ENCODE measurements at places on chromosomes 3 and 15.

DNA sequence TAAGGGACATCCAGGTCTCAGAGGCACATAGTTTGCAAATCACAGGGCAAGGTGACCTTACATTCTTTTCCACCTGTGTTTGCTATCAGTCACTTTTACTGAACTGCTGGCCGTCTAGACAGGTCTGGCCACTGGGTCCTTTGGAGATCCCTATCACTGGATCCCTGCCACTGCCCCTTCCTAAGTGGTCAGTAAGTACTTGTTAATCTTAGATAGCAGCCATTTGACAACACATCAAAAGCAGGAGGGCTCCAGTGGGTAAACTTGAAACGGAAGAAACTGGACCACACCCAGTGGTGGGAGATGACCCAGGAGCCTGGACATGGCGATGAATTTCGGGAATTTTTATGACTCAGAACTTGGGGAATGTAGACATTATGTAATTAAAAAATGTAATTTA, 28.9 kb upstream of the RASGRP1 start:
- no peak for DNase-seq

GRCh38 chr3:51337666-51338065, 47.4 kb upstream of the MANF start:
- DNase-seq, result no peak

DNA sequence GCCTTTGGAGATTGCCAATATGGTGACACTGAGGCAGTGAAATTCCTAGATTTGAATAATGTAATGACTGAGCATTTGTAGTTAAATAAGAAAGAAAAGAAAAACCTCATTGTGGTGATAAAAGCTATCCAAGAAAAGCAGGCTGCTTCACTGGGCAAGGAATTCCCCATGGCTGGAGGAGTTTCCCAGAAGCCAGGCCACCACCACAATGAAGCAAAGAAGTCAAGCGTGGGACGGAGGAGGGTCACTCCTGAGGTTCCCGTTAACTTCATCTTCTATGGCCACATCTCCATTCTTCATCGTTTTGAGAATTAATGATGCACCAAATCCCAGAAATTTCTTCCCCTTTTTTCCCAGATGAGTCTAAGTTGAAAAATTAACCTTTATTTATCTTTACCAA, 185.8 kb upstream of the BCL6 start:
- DNase-seq, result no peak

- DNase-seq, result no peak
Measured at GRCh38 chr15:95922431-95922830, 408.1 kb upstream of the NR2F2 start.

- no peak for DNase-seq
Measured at GRCh38 chr3:132354916-132355702, 37.9 kb downstream of the ACP3 start.

GRCh38 chr15:34716111-34716510, 38.7 kb downstream of the GJD2 start:
- DNase-seq, result no peak

DNA sequence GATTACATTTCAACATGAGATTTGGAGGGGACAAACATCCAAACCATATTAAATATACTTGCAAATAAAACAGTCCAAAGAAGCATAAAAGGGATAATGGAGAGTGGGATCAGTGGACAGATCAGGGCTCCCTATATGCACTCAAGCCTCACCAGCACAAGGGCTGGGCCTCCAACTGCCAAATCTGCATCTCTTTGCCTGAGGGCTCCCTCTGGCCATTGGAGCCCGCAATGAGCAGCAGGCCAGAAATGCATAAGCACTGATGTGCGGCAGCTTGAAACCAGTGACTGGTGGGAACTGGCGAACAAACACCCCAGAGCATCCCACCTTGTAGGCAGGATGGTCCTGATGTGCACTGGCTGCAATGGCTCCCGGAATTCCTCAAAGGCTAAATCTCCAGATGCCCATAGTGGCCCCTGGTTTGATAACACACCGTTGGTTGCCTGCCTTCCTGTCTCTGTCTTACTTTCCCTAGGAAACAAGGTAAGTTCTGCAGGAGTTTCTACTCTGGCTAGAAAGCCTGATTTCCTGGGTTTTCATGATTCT, 55.9 kb upstream of the POMGNT2 start:
- DNase-seq, result no peak

GRCh38 chr3:120153294-120153693, 59.0 kb upstream of the GSK3B start:
- no peak for DNase-seq

- no peak for DNase-seq
Measured at GRCh38 chr3:173501931-173502489, 104.5 kb downstream of the NLGN1 start.

DNA sequence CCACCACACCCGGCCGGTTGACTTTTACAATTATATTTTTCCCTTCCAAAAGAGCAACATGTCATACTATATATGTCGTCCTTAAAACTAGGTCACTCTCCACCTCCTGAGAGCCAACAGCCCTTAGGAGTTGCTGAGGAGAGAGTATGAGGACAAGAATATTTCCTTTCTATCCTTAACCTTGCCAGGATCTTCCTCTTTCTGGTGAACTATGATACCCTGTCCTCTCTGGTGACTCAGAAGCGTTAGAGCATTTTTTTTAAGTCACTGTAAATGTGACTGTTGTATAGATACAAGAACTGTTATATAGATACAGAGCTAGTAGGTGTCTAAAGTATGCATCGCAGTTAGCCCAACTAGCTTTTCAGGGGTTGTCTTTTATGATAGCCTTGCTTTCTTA, 33.7 kb upstream of the MTHFS start:
- DNase-seq, result no peak

DNA sequence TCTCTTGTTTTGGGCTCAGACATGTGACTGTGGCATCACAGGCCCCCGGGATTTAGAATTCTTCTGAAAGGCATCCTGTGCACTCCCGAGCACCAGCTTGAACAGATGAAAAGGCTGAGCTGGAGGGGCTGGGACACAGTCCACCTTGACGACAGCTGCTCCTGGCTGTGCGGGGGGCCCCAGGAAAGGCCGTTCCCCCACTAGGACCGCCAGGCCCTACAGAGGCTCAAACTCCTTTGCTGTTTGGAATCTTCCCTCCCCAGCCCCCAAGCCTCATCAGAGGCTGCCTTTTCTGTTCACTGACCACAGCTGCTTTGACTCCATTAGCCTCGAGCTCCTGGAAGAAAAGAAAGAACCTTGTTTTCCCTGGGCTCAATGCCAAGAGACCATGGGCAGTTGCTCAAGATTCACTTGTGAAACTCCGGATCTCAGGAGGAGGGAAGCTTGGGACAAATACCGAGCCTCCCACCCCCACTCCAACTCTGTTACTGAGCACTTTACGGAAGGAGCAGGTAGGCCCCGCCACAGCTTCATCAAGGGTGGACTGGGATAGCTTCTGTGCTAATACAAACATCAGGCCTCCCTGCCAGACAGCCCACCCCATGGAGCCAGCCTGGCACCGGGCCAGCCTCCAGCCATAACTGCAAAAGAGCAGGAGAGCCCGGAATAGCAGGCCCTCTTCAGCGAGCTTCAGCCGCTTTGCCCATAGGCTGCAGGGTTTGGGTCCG, 15.7 kb downstream of the CIDEC start:
- no peak for DNase-seq

- DNase-seq, result no peak
Measured at GRCh38 chr3:81760215-81760614, 1.2 kb downstream of the GBE1 start.

- DNase-seq, result no peak
Measured at GRCh38 chr3:177657243-177657642, 460.0 kb upstream of the TBL1XR1 start.

GRCh38 chr15:72809329-72809728, 25.8 kb upstream of the ADPGK start:
- no peak for DNase-seq

- no peak for DNase-seq
Measured at GRCh38 chr15:87671289-87671688, 585.2 kb downstream of the NTRK3 start.

GRCh38 chr3:24476871-24477656, 17.6 kb downstream of the THRB start:
- no peak for DNase-seq

DNA sequence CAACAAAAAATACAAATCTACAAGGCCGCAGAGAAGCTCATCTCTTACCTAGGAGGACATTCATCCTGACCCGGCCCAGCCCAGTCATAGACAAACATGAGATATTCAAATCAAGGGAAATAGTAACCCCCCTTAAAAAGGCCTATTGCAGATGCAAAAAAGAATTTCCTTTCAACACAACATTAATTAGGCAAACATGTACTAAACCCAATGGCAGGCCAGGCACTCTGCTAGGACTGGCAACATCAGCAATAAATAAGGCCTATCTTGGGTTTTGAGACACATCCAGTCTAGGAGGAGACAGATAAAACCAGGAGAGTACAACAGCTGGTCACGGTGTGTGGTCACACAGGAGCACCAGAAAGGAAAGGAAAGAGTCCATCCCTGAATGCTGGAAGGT, 61.4 kb downstream of the ADCY5 start:
- no peak for DNase-seq

DNA sequence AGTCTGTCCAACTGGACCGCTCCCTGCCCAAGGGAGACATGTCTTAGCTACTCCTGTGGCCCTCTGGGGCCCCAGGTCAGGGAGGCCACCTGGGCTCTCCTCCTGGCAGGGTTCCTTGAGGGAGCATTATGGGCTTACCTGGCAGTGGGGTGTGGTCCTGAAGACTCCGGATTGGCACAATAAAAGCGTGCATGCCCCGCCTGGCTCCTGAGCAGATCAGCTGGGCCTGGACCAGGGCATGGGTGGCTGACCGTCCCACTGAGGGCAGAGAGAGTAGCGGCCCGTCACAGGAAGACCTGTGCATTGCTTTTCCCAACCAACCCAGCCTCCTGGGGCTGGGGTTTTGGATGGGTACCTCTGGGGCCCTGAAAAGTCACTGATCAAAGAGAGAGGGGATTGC, 5.4 kb downstream of the ACOX2 start:
- no peak for DNase-seq

- no peak for DNase-seq
Measured at GRCh38 chr3:191362524-191363090, 32.3 kb upstream of the UTS2B start.

DNA sequence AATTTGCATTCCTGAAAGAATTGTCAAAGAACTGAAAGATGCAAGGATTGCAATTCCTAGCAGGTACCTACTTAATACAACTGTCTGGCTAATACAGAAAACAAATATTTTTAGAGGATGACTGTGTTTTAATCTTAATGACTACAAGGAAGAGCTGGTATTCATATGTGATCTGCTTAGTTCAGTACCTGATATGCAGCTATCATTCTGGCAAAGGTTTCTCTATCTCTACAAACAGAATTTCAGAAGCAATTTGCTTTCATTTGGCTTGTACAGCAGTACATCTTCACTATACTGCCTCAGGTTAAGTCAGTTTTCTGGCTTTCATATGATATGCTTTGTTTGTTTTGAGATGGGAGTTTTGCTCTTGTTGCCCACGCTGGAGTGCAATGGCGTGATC, 51.3 kb downstream of the TBL1XR1 start:
- DNase-seq, result no peak

DNA sequence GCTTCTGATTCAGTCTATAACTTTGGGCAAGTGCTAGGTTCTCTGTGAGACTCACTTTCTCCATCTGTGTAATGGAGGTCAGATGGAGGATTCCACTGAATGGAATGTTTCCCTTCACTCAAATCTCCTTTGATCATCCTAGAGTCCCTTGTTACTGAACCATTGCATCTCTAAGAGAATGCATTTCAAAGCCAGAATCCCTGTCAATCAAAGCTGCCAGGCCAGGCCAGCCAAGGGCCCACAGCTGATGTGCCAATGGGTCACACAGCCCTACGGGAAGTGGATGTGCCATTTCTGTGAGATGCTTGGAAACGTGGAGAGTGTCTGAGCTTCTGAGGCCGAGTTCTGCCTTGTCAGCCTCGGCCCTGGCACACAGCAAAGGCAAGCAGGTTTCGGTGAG, 32.4 kb downstream of the SCN5A start:
- DNase-seq, result no peak

DNA sequence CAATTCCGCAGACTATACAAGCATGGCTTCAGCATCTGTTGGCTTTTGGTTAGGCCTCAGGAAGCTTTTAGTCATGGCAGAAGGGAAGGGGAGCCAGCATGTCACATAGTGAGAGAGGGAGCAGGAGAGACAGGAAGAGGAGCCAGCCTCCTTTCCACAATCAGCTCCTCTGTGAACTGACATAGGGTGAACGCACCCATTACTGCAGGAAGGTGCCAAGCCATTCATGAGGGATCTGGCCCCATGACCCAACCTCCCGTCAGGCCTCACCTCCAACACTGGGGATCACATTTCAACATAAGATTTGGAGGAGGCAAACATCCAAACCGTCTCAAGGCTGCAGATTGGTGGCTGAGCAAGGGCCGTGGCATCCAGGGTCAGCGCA, 106.3 kb downstream of the LRRK1 start:
- no peak for DNase-seq

DNA sequence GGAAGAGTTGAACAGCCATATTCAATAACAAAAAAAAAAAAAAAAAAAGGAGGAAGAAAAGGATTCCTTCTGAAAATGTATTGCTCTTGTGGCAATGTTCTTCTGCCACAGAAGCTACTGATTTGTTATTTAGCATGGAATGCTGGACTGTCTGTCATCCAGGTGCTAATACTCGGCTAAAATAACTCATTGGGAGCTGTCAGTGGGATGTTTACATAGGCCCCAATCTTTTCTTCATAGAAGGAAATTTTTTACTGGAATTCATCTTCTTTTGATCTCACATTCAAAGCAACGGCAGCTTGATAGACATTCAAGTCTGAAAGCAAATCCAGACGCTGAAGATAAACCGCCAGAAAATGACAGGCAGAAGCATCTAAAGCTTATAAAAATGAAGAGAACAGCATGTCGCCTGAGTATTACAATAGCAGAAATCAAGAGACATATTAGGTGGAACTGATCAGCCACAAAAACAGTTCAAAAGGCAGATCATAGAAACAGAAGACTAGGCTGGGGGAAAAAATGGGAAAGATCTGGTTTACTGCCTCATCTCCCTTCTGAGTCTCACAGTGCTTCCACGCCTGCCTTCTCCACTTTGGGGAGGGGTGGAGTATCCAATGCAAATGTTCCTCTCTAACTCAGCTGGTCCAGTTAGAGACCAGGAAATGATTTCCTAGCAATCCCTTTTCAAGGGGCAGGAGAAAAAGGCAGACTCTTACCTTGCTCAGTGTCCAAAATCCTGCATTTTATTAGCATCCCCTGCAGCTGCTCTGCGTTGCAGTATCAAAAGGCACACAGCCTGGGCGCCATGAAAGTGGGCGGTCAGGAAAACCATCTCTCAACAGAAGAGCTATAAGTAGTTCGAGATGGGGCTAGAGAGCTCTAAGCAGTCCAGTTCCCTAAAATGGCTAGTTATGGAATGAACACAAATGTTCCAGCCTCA, 451.9 kb downstream of the FOXP1 start:
- DNase-seq, result no peak

- DNase-seq, result no peak
Measured at GRCh38 chr3:58799271-58799670, 132.7 kb upstream of the FAM3D start.
